Ureter (tissue), 1 donor: ENCODE measurements at places on chromosomes 7 and 10.

GRCh38 chr10:103451831-103452505 lies at the start of gene CALHM2:
TSS of gene CALHM2 (minus strand) at chr10:103452370. CDS start at chr10:103449941, 2,429 bp downstream.
- peak; percentile 81 for DNase-seq

GRCh38 chr10:119675483-119676170 lies 24.4 kb downstream of the BAG3 start:
- DNase-seq: no peak

- no peak for DNase-seq
Measured at GRCh38 chr7:107953265-107953923, 49.6 kb downstream of the LAMB1 start.

DNA sequence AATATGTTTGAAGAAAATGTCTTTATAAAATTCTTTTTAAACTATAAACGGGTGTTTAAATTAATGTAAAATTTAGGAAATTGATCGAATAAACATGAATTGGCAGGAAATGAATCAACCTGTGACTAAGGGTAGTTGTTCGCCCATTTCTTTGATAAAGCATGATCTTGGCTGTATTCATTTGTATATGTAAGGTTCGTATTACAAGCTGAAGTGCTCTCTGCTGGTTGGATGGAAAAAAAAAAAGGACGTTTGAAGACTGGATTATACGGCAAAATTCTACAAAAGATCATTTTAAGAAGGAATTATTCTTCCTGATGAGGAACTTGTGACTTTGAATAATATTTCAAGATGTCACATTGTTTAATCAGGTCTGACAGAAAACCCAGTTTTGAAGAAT lies 185.4 kb upstream of the ANK3 start:
- DNase-seq: no peak

DNA sequence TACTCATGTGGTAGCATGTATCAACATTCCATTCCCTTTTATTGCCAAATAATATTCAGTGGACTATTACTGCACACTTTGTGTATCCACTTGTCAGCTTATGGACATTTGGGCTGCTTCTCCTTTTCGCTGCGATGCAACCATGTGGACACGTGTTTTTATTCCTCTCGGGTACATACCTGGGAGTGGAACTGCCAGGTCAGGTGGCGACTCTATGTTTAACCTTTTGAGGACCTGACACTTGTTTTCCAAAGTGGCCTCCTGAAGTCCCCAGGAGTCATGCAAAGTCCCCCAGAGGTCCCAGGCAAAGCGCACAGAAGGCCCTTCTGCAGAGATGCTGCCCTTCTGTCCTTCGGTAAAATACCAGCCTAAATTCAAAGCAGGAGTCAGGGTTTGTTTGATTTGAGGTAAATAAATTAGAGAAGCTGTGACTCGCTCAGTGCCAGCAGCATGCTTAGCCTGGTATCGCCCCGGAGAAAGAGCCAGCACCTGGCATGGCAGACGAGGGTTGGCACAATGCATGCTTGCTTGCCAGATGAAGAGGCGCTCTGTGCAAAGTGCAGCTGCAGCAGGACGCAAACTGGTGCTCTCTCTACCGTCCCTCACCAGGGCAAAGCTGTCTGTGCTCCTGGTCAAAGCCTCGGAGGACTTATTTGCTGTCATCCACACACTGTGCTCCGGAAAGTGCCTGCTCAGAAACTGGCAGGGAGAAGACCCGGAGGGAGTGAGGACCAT lies 37.8 kb downstream of the HIPK2 start:
- DNase-seq: no peak

- DNase-seq: no peak
Measured at GRCh38 chr10:67618116-67618515, 77.9 kb downstream of the CTNNA3 start.

DNA sequence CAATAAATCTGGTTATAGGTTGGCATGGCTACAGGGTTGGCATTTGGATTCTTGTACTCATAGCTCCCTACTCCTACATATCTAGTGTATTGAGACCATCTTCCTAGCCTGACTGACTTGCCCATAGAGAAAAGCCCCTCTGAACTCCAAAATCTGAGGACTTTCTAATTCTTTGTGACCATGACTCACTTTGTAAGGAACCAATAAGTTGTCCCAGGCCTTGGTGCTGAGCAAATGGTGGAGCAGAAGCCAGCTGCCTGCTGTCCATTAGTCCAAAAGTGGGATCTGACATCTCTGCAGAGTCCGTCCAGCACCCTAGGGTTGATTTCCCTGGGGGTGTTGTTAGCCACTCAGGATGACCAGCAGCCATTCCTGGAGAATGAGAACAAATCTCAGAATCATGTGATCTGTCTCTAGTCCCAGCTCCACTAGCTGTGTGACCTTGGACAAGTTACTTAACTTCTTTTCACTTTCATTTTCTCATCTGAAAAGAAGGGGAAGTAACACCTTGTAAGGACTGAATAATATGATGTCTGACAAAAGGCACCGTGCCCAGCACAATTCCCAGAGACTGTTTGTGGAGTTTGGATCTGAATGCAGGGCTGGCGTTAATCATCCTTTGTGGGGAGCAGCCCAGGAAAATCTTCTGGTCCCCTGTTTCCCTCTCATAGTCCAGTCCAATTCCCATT lies 44.1 kb downstream of the MTURN start:
- no peak for DNase-seq

DNA sequence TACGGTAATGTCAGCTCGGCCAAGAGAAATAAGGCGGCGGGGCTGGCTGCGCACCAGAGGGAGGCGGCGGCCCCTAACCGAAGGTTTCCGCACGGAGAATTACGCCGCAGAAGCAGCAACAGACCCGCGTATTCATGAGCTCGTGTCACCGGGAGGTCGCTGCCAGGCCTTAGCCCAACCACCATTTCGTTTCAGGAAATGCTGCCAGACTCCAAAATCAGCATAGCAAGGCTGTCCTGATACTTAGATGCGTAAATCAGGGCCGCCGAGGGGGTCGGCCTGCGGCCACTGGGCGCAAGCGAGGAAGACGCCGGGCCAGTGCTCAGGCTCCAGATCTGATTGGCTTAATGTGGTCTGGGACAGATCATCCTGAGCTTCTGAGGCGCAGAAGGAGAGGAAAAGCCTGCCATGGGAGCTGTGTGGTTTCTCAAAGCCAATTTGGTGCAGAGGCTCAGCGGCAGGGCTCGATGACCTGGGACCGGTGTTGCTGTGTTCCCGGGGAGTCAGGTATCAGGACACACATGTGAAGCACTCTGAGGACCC lies 247.9 kb downstream of the BAMBI start:
- peak; percentile 43 for DNase-seq

DNA sequence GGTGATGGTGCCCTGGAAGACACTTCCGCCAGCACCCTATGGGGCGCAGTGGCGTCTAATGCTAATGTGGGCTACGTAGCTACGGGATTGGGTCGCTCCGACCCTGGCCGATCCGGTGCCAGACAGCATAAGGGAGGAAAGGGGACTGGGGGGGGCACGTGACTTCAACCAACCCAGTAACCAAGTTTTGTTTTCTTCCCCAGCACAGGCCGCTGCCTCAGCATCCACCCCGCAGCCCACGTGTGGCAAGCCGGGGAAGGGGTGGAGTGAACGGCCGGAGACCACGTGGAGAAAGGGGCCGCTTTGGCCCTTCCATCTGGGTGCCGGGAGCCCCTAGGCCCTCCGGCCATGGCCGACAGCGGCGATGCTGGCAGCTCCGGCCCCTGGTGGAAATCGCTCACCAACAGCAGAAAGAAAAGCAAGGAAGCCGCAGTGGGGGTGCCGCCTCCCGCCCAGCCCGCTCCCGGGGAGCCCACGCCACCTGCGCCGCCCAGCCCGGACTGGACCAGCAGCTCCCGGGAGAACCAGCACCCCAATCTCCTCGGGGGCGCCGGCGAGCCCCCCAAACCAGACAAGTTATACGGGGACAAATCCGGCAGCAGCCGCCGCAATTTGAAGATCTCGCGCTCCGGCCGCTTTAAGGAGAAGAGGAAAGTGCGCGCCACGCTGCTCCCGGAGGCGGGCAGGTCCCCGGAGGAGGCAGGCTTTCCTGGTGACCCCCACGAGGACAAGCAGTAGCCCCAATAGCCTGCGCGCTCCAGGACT lies 2.5 kb downstream of the PRR15 start:
- DNase-seq: no peak

DNA sequence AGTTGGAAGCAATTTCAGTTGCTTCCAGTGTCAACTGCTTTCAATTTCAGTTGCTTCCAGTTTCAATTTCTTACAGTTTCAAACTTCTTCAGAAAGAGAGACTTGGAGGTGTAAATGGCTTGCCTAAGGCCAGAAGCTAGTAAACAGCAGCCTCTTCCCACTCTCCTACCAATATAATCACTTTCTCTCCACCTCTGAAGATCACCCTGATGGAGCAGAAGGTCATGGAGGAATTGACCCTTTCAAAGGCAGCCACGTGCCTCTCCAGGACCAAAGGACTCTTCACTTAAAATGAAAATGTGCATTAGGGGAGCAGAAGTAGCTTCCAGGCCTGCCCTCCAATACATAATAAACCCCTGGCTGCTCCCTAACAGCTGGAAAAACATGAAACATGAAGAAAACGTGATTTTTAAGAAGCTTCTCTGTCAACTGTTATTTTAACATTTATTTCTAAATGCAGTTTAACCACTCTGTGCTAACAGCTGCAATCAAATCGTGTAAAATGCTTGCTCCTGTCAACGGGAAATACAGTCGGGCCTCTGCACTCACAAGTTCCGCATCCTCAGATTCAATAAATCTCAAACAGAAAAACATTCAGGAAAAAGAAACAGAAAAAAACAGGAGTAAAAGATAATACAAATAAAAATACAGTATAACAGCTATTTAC lies 1020.6 kb downstream of the XPNPEP1 start:
- no peak for DNase-seq

DNA sequence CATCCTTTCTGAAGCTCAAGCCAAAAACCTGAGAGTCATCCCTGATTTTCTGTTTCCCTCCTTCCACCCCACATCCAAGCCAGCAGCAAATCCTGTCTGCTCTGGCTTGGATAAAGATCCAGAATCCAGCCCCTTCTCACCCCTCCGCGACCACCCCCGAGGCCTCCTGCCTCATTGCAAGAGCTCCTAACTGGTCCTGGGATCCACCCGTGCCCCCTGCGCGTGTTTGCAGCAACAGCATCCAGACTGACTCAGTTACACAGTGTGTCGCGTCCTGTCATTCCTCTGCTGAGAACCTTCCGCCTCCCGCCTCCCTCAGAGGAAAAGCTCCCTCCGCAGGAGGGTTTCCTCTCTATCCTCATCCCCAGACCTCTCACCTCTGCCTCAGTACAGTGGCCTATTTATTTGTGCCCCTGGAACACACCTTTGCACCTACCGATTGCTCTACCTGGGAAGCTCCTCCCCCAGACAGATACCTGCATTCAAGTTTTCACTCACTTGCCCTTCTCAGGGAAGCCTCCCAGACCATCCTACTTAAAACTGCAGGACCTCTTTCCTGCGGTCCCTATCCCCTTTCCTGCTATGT lies 21.6 kb upstream of the GRID1 start:
- peak; percentile 37 for DNase-seq

DNA sequence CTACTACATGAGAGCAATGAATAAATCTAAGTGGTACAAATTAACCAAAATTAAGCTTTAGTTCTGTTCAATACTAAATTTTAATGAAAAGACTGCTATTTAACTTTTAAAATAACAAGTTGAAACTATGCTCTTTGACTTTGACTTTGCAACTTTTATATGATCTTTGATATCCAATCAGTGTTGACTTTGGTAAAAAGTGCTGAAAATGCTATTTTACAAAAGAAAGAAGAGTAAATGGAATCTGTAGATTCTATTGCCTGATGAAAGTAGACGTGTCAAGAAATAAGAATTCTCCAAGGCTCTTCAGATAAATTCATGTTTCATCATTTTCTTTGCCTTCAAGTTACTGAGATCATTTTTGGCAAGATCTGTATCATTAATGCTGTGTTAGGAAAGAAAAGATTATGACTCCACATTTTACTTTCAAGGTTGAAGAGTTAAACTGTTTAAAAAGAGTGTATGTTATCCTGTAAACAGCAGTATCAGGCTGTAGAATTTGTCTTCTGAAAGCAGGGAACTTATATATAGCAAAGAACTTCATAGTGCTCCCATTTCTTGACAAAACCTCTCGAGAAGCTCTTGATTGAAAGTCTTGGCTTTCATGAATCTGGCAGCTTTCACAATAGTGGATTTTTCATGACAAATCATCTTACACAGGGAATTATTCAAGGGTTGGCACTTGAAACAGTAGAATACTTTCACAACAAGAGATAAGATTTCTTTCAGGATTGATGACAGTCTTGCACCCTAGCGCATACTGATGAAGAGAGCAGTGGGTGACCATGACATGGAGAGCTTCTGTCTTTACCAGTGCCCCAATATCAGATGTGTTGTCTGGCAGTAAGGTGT lies 72.1 kb downstream of the PTEN start:
- no peak for DNase-seq
